ENCODE measurements at places on chromosomes 16 and 17.

GRCh38 chr16:74186561-74186971, 110.0 kb upstream of the PSMD7 start:
- DNase-seq, result no peak

DNA sequence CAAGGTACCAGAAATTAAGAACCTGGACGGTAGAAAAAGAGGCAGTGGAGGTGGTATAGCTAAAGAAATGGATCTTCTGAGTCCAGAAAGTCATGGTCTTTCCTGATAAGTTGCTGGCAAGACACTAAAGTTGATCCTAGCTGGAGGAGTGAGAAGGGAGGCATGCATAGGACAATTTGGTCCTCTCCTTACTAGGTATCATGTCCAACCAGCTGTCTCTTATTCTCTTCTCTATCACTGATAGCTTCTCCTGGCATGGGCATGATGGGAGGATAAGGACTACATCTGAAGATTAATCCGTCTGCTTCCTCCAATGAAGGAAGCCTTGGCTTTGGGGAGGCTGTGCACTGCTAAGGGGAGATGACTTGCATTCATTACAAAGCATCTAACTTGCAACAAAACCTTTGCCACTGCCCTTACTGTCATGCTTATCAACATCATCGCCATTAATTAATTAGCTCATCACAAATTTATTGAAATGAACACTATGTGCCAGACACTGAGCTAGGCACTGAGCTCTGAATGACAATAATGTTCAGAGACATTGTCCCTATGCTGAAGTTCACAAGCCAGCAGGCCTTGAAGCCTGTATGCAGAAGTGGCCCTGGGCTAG, 3.1 kb upstream of the FAM117A start:
- DNase-seq, result no peak

DNA sequence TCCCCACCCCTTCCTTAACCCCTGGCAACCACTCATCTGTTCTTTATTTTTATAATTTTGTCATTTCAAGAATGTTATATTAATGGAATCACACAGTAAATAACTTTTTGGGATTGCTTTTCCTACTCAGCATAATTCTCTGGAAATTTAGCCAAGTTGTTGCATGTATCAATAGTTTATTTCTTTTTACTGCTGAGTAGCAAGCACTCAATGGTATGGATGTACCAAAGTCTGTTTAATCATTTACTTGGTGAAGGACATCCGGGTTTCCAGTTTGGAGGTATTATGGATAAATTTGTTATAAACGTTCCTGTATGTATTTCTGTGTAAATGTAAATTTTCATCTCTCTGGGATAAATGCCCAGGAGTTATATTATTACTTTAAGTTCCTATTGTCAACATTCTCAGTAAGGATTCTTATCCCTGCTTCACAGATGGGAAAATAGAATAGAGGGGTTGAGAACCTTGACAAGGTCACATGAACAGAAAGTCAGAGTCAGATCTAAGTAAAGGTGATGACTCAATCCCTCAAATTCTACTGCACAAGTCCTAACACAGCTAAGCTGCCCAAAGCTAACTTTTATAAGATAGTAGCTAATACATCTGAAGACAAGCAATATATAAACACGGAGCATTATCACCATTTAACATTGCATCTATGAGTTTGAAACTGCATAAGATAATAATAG, 62.4 kb upstream of the MTMR4 start:
- DNase-seq, result no peak

GRCh38 chr16:58389724-58390123, 2.5 kb upstream of the GINS3 start:
- DNase-seq, result no peak

DNA sequence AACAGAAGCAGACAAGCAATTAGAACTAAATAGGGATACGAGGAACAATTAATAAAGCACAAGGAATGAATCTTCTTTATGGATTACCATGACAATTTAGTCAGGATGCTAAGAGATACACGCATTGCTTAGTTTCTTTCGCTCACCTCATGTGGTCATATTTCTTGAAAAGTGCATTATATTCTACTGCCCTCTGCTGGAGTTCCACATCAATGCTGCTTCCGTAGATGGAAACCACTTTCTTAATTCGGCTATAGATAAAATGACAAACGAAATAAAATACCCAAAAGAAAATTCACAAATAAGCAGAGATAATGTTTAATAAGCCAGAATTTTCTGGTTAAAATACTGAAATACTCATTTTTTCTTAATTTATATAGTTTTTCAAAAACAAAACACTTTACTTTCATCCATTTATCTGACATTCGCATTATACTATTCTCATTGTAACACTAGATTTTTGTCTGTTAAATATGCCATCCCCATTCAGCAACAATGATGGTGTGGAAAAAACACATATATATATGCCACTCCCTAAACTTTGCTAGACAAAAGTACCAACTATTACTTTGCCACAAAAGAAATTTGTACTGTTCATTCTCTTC, 22.0 kb upstream of the PHLPP2 start:
- DNase-seq, result peak; percentile 57

- peak; percentile 99 for DNase-seq
Measured at GRCh38 chr17:77254951-77255825, 114.4 kb downstream of the SEC14L1 start.

- DNase-seq, result no peak
Measured at GRCh38 chr17:40568074-40568836, 3.0 kb upstream of the CCR7 start.

GRCh38 chr17:43018008-43018853, 4.0 kb downstream of the VAT1 start:
- no peak for DNase-seq

DNA sequence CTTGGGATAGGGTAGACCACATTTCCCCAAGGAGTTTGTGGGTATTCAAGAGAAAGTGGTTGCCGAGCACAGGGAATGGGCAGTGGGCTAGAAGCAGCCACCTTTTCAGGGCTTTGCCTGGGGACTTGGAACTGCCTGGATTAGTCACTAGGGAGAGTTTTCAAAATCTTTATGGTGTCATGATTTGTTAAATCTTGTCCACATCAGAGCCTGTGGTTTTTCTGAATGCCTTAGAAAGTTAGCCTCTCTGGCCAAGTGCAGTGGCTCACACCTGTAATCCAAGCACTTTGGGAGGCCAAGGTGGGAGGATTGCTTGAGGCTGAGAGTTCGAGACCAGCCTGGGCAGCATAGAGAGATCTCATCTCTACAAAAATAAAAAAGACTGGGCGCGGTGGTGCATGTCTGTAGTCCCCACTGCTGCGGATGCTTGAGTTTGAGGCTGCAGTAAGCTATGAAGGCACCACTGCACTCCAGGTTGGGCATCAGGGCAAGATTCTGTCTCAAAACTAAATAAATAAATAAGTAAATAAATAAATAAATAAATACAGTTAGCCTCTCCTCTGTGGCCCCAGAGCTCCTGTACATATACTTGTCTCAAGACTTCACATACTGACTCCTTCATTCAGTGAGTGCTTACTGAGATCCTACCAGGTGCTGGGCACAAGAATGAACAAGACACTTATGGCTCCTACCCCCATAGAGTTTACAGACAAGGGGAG, 76.3 kb upstream of the HNF1B start:
- DNase-seq, result peak; percentile 35

DNA sequence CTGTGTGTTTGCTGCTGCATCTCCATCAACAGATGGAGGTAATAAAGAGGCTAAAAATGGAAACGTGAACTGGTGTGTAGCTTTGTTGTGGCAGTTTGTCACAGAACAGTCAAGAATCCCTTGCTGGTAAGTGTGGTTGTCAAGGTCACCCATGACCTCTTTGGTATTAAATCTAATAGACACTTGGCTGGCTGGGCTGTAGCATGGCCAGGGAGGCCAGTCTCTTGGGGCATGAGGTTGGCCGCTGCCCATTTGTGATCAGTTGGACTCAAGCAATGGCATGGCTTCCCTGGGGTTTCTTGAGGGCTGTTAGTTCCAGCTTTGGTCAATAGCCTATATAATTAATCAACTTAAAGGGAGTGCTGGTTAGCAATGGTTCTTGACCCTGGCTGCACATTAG, 14.8 kb upstream of the HS3ST2 start:
- DNase-seq, result no peak

DNA sequence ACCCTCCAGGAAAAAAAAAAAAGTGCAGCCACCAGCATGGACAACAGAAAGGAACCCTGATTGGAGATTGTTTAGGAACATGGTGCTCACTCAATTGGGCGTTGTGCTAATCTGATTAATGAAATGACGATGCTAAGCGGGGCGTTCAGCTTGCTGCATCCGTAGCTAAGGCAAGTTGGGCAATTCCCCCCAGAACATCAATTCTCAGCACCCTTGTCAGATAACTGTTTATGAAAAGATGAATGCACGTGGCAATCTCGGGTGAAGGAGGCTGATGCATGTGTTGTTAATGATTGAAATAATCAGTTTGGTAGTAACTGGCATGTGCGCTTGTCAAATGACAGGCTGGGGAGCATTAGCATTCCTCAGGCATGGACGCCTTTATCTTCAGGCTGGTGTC, 57.0 kb downstream of the HS3ST3A1 start:
- peak; percentile 88 for DNase-seq

GRCh38 chr16:1150511-1150982, 2.4 kb upstream of the CACNA1H start:
- peak; percentile 72 for DNase-seq

DNA sequence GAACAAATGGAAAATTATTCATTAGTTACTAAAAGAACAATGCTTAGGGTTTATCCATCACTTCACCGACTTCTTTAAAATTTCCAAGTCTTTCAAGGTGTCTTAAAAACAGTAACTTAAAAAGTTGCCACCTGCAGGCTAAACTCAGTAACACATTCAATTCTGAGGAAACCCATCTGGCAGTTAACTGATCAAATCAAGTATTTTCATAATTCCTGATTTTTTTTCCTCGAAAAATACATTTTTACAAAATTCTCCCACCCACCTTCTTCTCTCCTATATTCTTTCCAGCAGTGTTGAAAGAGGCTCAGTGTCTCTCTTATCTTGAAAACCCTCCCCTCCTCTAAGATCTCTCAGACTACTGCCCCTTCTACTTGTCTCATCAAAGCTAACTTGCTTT, 29.9 kb downstream of the PARN start:
- peak; percentile 60 for DNase-seq

- no peak for DNase-seq
Measured at GRCh38 chr16:59864981-59865666, 1131.0 kb upstream of the GOT2 start.

DNA sequence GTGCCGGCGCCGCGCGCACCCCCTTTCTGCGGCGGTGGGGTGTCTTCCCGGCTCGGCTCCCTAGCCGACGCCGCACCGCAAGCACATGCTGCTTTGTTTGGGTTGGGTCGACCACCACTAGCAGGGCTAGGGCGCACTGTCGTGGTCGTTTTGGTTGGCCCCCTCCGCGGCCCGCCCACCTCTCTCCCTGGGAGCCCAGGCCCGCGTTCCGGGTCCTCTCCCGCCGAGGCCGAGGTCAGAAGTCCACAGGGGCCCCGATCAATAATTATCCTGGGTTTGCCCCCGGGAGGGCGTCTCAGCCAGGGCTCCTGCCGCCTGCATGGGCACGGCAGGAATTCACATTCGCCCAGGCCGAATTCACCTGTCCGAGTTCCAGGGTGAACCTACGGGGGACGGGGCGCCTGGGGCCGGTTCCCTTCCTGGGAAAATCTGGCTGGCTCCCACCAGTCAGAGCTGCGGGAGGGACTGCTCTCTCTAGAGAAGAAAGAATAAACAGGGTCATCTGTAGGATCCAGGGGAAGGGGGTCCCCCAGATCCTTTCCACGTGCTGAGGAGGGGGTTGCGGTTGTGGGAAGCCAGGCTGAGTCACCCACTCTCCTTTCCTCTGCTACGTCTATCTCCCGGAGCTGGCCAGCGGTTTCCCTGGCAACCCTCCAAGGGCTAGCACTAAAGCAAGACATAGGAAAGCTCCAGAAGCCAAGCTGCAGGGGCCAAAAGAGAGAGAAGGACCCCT, 584 bp upstream of the STAT5B start:
- peak; percentile 84 for DNase-seq

GRCh38 chr17:37671028-37671823, 28.0 kb upstream of the DDX52 start:
- DNase-seq, result no peak

DNA sequence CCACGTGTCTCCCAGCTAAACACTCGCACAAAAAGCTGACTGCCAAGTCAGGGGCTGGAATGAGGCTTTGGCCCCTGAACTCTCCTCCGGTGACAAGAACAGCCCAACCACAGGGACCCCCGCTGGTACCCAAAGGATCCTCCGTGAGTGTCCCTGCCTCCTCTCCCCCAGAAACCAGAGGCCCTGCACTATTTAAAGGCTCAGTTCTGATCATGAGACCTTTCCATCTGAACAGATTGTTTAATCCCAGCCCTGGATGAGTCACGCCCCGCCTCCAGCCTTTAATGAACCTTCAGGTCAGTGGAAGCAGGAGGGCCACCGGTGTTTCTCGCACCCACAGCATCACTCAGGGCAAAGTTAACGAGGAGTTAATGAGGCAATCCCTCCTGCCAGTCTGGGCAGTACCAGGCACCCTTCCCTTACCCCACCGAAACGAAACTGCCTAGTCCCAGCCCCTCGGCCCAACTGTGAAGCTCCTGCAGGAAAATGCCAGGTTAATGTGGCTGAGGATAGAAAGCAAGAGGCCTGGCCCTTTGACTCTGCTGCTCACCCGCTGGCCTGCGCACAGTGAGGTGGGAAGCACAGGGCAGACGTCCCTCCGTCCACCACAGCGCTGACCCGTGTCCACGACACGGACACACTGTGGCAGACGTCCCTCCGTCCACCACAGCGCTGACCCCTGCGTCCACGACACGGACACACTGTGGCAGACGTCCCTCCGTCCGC, 32.4 kb downstream of the TIMM22 start:
- DNase-seq, result no peak

- no peak for DNase-seq
Measured at GRCh38 chr16:66948837-66949225, 12.2 kb upstream of the CES3 start.

DNA sequence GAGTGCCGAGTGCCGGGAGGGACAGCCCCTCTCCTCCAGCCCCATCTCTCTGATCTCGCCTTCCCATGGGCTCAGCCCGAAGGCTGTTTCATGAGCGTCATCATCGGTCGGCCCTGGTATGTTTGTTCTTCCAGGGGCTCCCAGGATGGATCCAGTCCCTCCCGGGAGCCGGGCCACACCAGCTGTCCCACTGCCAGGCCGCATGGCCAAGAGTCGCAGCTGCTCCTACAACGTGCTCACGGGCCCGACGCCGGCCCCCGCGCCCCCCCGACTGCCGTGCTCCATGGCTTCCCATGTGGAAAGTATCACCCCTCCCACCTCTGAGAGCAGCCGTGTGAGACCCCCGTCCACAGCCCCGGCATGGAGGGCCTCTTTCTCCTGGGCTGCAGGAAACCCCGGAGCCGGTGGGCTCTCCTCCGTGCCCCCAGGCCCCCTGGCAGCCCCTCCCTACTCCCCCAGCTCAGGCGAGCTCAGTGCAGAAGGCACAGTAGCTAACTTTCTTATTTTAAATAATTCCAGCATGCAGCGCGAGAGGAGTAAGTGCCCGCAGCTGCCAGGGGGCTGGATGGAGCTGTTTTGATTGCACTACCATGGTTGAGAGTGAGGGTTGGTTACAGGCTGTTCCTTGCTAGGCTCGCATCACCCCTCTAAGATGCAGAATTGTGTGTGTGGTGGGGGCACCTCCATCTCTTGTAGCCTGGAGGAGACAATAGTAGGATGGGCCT, 26.6 kb upstream of the GSE1 start:
- DNase-seq, result no peak

GRCh38 chr16:48999508-48999907, 282.1 kb downstream of the CBLN1 start:
- DNase-seq, result no peak

- DNase-seq, result no peak
Measured at GRCh38 chr16:1097156-1097555, 1.1 kb upstream of the C1QTNF8 start.

GRCh38 chr16:9429646-9430330, 338.3 kb downstream of the HAPSTR1 start:
- DNase-seq, result no peak

GRCh38 chr16:23679274-23679985, 741 bp downstream of the PLK1 start:
- peak; percentile 71 for DNase-seq
